ENCODE measurements at places on chromosomes 5 and 9. TPM values are rescaled to one million over a fixed set of nuclear protein-coding genes. Genes with fewer than 3 reads are reported as not detected.

DNA sequence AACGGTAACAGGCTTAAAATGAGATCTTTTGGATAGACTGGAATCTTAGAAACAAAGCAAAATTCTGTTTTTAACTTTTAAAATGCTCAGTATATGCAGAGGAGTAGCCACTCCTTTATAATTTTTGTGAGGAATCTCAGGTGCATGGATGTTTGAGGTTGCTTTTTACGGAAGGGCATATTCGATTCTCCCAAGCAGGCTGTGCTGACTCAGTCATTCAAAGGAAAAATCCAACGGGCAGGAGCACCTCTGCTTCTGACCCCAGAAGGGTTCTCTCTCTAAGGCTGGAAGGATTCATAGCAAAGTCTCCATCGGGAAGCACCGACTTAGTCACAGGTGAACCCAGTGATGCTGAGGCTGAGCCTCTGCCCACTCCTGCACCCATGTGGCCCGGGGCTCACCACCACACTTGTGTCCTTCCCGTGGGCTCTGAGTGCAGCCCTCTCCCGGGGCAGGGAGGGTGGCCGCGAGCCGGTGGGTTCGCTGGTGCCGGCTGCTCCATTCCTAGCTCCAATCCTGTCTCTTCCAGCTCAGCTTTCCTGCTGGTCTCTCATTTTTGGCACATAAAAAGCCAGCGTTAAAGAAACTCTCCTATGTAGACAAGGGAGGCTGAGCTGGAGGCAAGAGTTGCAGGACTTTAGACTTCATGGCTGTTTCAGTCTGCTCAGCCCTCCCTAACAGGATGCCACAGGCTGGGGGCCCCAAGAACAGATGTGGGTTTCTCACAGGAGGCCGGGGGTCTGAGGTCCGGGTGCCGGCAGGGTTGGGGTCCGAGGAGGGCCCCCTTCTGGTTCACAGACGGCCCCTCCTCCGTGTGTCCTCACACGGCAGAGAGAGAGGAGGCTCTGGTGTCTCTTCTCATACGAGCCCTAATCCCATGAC lies 135.6 kb upstream of the LPCAT1 start:
- no peak for ATAC-seq

- no peak for ATAC-seq
These were observed 11.4 kb upstream of the MATR3 start for GRCh38 chr5:139282197-139282557.

Gene GEMIN5
- total RNA-seq: 18.2 TPM

- no peak for ATAC-seq
These were observed 204.8 kb downstream of the MLLT3 start for GRCh38 chr9:20417373-20418080.

DNA sequence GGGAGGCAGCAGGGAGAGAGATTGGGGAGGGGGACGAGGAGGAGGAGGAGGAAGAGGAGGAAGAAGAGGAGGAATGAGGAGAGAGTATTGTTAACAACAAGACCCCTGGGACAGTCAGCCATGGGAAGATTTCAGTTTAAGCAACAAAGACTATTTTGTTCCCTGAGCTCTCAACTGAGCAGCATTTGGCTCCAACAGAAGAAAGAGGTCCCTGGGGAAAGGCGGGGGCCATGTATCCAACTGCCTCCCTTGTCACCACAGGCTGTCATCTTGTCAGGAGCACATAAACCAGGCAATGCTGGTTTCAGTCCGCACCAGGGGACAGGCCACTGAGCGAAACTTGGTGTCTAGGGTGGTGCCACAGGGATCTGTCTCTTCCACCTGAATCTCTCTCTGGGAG lies 316.1 kb downstream of the TLE1 start:
- ATAC-seq: no peak

DNA sequence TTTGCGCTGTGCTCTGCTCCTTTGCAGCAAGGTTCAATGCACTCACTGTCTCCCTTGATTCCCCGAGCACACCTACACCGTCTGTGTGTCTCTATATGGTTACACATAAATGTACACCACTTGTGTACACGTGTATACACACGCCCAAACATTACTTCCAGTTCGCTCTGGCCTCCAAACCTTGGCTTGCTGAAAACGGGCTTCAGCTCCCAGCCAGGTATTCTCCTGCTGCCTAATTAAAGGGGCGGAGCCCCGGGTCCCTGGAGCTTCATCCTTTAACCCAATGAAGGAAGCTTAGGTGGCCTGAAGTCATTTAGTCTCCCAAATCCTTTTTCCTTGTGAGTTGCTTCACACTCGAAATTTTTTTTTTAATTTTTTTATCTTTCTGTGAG lies 4.6 kb downstream of the ISL1 start:
- ATAC-seq: no peak

DNA sequence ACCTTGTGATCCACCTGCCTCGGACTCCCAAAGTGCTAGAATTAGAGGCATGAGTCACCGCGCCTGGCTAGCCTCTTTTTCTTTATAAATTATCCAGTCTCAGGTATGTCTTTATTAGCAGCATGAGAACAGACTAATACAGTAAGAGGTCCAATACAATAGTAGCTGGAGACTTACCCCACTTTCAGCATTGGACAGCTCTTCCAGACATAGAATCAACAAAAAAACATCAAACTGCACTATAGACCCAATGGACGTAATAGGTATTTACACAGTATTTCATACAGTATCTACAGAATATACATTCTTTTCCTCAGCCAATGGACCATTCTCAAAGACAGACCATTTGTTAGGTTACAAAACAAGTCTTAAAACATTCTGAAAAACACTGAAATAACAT lies 6.1 kb upstream of the RCL1 start:
- no peak for ATAC-seq

Gene SPINK7
- total RNA-seq: not detected
